ENCODE measurements at places on chromosomes 2 and 18.

DNA sequence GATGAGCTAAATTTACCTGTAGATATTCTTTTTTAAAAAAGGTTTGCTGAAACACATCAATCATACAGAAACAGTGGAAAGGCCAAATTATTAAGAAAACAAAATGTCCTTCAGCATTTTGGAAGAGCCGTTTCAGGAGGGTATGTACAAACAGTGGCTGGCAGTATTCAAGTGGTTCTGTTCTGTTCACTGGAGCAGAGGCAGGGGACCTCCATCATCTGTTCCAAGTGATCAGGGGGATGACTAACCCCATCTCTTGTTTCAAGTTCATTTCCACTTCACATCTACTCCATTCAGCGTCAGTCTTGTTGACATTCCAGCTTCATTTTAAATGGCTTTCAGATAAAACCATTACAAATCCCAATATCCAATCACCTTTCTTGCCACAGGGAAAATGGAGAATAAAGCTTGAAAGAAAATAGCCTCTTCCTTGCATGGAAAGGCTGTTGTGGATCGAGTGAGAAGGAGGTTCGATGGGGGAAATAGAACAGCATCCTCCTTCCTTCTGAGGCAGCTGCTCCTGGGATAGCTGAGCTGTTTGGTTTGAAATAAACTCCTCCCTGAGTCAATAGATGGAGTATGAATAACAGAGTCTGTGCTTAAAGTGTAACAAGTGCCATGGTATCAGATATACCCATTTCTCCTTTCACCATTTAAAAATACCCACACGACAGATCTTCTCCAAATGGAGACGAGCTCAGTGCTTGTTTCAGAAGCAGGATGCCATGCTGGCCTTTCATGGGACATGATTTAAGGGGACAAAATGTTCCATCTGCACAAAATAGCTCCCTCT lies 63.7 kb upstream of the OTOF start:
- no peak for DNase-seq

- no peak for DNase-seq
Measured at GRCh38 chr2:236705295-236706105, 135.9 kb downstream of the ACKR3 start.

GRCh38 chr2:182740701-182741100 lies 24.6 kb downstream of the DNAJC10 start:
- DNase-seq = no peak

- no peak for DNase-seq
Measured at GRCh38 chr18:79542876-79543750, 136.5 kb upstream of the CTDP1 start.

- no peak for DNase-seq
Measured at GRCh38 chr2:232455426-232456255, at the start of gene ALPI. Gene ALPI (plus strand): TSS chr2:232456153. CDS start chr2:232456200, 47 bp downstream.

DNA sequence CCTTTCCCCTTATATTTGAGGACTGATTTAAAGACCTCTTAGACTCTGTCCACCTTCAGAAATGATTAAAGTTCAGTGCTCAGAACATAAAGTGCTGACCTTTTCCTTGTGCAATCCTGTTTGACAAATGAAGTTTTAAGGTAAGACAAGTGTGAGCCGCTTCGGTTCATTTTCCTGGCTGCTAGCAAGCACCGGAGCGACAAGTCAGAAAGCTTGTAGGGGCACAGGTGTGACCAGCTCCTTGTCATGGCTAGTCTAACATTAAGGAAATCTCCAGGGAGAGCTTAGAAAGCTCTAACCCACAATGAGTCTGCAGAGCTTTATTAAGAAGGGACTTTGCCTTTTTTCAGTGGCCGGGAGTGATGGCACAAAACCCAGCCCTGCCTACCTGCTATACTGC lies 2.3 kb upstream of the NCKAP5 start:
- no peak for DNase-seq

DNA sequence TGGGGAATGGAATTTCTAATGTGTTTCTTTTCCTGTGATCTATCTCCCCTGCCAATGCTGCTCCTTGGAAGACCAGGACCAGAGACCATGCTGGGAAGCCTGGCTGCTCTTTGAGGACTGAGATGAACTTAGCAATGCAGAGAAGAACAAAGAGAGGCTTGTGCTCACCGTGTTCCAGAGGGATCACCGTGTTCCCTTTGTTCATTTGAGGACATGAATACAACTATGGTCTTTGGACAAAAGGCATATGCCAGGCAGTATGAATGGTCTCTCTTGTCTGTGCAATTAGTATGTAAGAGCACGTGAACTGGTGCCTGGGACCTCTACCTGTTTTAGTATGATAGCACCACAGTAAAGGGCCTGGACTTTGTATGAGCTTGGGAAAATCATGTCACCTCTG lies 139.9 kb downstream of the TDRD15 start:
- DNase-seq = no peak

GRCh38 chr2:21047141-21048009 lies 3.5 kb upstream of the APOB start:
- no peak for DNase-seq

- DNase-seq = no peak
Measured at GRCh38 chr2:232897598-232898408, 27.7 kb downstream of the SNORC start.

GRCh38 chr2:56008661-56009431 lies 85.3 kb upstream of the EFEMP1 start:
- no peak for DNase-seq

GRCh38 chr2:105470979-105471378 lies 72.1 kb upstream of the FHL2 start:
- no peak for DNase-seq

- no peak for DNase-seq
Measured at GRCh38 chr2:22037274-22037673, 913.5 kb downstream of the TDRD15 start.

- no peak for DNase-seq
Measured at GRCh38 chr18:36405611-36406010, 108.1 kb downstream of the FHOD3 start.

DNA sequence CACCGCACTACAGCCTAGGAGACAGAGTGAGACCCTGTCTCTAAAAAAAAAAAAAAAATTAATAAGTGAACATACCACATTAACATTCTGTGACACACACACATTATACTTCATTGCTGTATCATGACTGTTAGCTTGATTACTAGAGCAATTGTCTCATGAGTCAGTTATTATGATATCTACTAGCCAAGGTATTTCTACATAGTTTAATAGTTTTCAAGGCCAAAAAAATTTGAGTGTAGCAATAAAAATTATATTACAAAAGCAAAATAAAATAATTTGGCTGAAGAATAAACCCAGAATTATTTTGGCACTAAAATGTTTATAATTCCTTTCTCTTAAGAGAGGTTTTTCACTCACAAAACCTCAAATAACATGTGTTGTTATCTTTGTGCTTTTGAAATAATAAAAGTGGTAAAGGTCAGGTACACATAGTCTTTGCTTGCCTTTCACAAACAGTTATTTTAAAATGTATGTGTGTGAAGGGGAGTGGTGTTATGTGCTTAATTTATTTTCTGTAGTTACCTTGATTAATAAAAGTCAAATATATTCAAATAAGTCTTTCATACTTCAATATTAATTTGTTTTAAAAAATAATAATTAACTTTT lies 136.9 kb upstream of the SPOPL start:
- DNase-seq = no peak

DNA sequence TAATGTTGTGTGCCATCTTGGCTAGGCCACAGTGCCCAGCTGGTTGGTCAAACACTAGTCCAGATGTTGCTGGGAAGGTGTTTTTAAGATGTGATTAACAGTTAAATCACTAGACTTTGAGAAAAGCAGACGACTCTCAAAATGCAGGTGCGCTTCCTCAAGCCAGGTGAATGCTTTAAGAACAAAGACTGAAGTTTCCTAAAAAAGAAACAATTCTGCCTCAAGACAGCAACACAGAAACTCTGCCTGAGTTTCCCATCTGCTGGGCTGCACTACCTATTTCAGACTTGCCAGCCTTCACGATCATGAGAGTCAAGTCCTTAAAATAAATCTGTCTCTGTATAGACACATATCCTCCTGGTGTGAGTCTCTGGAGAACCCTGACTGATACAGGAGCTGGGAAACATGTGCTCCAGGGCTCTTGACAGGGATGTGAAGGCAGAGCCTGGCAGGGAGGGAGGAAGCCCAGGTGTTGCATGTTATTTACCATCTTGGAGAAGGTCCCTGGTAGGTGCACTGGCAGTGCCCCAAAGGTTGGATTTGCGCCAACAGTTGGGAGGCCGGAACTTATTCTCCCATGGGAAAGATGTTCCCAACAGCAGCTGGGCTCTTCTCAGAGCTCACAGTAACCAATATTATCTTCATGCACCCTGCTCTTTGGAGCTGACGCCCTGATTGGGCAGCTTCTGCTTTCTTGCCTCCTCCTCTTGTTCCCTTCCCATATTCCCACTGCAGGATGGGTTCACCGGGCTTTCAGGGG lies 43.9 kb downstream of the ST6GAL2 start:
- no peak for DNase-seq

DNA sequence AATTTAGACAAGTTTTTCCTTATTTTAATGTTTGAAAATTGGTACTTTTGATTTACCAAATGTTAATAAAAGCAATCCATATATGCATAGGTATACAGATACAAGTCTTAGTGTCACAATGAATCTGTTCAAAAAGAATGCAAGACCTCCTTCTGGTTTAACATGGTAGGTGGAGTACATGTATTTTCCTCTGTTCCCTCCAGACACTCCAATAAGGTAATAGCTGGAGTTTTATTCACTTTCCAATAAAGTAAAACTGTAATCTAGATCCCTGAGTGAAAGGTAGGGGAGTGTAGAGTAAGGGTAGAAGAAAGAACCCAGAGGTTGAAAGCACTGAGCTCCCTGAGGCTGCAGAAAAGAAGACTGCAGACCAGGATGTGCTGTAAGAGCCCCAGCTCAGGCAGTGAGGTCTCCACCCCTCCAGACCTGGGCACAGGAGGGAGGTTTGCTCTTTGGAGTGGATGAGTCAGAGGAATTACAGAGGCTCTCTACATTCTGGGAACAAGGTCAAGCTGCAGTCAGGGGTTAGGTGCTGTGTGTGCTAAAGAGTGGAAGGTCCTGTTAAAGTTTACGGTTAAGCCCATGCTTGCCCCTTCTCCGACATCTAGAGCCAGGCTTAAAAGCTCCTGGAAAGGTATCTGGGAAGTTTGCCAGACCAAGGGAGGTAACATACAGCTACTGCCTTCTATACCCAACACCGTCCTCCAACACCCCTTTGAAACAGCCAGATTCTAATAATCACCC lies 27.6 kb upstream of the STAT1 start:
- no peak for DNase-seq

GRCh38 chr2:57407772-57408201 lies 638.8 kb upstream of the VRK2 start:
- DNase-seq = no peak

DNA sequence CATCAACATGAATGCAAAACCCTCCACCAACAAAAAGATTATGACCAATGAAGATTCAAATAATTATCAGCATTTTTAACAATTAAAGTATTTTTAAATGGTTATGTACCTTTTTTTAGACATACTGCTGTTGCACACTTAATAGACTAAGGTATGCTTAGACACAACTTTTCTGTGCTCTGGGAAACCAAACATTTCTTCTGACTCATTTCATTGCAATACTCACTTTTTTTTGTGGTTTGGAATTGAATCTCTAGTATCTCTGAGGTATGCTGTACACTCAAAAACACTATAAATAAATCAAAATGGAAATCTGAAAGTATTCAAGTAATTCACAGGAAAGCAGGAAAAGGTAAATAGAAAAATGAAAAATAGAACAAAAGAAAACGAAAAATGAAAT lies 247.9 kb upstream of the POU3F3 start:
- DNase-seq = no peak

- no peak for DNase-seq
Measured at GRCh38 chr2:207565736-207566500, 36.2 kb downstream of the CREB1 start.

DNA sequence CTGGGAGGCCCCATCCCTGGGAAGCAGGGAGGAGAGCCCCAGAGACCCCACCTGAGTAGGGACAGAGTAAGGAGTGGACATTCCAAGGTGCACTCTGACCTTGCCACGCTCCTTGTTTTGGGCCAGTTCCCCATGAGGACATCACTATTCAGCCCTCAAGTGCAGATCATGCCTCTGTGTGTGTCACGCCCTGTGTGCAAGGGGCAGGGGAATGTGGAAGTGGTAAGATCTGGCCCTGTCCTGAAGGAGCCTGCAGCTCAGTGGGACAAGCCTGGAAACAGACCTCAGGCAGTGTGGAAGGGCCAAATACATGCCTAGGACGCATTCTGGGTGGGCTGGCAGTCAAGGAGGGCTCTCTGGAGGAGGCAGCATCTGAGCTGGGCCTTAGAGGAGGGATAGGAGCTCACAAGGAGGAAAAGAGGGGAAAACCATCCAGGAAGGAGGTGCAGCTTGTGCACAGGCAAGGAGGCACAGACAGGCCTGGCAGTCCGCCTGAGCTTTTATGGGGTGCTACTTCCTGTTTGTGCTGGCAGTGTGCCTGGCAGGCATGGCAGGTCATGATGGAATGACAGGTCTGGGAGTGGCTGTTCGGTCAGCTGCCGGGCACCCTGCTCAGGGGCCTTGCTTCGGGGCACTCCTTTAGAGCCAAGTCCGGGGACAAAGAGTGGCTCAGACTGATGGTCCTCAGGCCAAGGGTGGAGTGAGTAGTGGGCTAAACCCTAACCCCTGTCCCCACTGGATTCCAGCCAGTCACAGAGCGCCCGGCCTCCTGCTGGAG lies 3.3 kb downstream of the KLHL30 start:
- no peak for DNase-seq

DNA sequence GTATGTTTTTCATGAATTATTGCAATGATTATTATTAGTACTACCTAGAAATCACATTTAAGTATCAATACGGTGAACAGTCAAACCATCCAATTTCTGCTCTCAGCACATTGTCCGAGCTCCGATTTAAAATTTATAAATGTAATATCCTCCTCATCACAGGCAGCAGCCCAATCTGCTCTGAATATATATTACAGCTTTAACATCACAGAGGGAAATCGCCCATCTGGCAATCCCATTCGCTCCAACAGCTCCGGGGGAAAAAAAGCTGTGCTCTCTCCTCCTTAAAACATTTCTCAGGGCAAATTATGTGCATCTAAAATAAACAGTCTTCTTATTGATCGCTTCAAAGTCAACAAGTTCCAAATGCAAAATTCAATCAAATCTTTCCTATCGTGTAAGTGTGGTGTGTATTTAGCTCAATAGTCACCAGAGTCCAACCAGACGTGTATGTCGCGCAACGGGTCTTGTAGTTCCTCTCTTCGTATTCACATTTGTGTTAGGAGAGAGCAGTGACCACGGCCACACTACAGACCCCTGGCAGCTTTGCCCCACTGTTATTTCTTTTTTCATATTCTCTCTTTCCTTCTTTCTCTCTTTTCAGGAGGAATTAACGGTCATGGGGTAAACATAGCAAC lies 2.4 kb downstream of the FIGN start:
- no peak for DNase-seq

DNA sequence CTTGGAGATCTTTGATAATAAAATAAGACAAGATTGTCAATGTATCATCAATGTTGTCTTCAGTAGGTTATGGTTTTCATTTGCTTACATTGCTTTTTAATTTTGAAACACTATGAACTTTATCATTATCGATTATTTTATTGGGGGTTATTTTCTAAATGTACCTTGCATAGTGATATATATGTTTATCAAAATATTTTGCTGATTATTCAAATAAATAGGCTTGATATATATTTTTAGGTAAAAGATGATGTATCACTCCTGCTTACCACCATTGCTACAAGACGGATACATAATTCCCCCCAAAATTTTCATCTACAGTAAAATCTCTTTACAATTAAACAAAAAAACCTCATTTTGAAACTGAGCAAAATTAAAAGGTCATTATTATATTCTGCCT lies 293.8 kb downstream of the SUCLG1 start:
- no peak for DNase-seq

GRCh38 chr18:21167641-21168377 lies 56.2 kb upstream of the ROCK1 start:
- no peak for DNase-seq

Data from GM19239 (cell line).